ENCODE measurements at places on chromosomes 13 and 19.
A peak's percentile ranks its signal among the peaks of the same experiment; 100 is the strongest.

DNA sequence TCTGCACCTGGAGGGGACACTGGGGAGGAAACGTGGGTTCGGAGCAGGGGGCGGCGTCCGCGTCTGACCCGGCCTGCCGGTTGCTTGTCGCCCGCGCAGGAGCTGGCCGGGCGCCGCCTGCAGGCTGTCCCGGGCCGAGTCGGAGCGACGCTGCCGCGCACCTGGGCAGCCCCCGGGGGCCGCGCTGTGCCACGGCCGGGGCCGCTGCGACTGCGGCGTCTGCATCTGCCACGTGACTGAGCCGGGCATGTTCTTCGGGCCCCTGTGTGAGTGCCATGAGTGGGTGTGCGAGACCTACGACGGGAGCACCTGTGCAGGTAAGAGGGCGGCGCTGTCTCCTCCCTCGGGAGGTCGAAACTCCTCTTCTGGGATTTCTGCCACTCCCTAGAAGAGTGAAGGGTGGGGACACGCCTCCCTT, 1.3 kb downstream of the ITGBL1 start:
- no peak for DNase-seq

DNA sequence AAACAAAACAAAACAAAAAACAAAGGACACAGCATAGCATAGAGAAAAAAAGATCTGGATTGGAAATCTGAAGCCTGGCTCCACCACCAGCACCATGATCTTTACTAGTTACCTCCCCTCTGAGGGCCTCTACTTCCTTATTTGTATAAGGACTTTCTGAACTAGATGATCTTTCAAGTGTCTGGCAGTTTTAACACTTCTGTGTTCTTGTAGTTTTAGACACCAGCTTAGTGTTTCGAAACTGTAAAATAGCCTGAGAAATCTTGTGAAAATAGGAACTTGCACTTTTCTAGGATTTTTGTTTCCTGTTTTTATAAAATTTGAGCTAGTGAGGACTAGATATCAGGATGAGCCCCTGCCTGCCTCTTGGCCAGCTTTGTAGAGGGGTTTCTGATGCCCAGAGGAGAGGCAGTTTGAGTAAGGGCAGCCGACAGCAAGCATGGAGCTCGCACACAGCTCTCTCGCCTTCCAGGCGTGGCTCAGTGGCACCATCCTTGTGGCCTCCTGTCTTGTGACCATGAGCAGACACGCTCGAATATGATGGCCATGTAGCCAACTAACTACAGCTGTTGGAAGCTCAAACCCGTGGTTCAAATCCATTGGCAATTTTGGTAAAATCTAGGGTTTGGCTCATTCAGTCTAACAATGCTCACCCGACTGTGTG, 319.0 kb downstream of the KCNRG start:
- DNase-seq, result no peak

- peak; percentile 16 for DNase-seq
Observed at GRCh38 chr13:46097015-46097414, 7.8 kb downstream of the CPB2 start.

DNA sequence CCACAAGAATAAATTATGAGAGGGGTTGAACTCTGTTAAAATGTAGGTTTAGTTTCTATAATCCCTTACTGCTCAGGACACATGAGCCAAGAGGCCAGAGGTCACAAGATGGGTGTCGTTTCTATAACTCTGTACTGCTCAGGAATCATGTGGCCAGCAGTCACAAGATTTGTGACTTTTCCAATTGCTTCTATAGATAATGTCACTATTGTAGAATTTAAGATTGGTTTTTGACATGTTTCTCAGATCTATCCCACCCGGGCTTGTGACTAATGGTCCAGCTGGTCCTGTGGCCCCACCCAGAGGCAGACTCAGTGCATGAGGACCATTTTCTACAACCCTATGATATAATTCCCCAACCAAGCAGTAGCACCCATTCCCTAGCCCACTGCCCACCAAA, 662.0 kb upstream of the KLF12 start:
- DNase-seq, result no peak

- DNase-seq, result no peak
Observed at GRCh38 chr13:70080012-70080411, 27.6 kb upstream of the ATXN8OS start.

- DNase-seq, result no peak
Observed at GRCh38 chr13:99743094-99743493, 228.5 kb downstream of the ZIC5 start.

- no peak for DNase-seq
Observed at GRCh38 chr13:43258771-43259170, 235.4 kb downstream of the DNAJC15 start.

DNA sequence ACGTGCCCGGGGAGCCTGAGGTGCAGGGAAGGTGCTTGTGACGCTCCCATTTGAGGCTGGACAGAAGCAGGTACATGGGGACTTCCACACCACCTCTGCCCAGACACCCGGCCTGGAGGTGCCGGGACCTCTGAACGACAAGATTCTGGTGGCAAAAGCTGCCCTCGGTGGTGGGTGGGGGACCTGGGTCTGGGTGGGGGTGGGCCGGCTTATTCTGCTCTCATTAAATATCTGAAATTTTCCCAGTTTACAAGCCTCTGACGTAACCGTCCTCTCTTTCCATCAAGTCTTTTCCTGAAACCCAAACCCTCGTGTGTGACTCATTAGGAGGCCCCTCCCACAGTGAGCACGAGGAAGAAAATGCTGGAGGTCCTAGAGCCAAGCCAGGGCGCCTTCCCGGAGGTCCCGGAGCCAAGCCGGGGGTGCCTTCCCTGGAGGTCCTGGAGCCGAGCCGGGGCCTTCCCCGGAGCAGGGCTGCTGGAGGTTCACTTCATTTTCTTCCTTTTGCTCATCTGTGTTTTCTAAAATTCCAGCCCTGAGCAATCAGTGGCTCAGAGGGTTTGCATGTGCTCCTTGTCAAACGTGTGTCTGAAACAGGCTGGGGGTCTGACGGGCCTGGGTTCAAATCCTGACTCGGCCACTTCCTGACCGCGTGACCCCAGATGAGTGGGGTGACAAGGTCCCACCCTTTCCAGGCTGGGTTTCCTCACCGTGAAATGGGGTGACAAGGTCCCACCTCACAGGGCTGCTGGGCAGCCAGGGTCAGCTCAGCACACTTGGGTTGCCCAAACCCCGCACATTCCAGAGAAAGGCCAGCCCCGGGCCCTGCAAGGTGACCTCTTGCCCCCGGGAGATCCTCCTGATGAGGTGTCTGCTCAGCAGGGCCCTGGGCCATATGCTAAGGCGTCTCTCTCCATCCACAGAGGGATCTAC, 10.0 kb downstream of the CFD start:
- no peak for DNase-seq

GRCh38 chr13:25762281-25762680, 289.5 kb downstream of the SHISA2 start:
- DNase-seq, result no peak

- DNase-seq, result no peak
Observed at GRCh38 chr13:74573654-74574053, 439.4 kb upstream of the KLF12 start.

DNA sequence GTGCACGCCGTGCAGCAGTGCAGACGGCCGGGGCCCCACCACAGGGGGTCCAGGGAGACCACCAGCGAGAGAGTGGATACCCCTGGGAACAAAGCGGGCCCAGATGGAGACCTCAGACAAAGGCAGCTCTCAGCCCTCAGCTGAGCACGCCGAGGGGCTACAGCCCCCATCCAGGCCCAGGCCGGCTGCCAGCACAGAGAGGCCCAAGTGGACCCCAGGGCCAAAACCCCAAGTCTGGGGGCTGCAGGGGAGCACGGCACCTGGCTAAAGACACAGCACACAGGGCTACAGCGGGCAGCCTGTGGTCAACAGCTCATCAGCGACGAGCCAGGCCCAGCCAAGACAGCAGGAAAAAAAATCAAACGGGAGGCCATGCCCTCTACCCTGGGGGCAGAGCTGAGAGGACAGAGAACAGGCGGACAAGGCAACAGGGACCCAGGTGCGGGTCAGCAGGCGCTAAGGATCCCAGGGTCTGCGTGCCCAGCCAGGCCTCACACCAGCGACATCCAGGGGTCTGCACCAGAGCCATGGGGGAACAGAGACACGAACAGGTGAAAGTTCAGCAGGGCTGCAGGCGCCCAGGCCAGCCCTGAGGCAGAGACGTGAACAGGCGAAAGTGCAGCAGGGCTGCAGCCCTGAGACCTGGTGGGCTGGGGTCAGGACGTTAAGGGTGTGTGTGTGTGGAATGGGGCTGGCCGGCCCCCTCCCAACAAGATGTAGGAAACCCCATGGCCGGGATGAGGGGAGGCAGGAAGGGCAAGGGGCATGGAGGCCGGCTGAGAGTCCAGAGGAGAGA, 34.3 kb downstream of the RASA3 start:
- no peak for DNase-seq

GRCh38 chr19:33463199-33463598, 58.4 kb downstream of the PEPD start:
- no peak for DNase-seq

- no peak for DNase-seq
Observed at GRCh38 chr19:39146686-39147450, 21.3 kb downstream of the PAK4 start.

GRCh38 chr13:42477596-42478190, 96.3 kb upstream of the TNFSF11 start:
- DNase-seq, result no peak

- DNase-seq, result no peak
Observed at GRCh38 chr13:35629026-35629425, 152.5 kb upstream of the MAB21L1 start.

DNA sequence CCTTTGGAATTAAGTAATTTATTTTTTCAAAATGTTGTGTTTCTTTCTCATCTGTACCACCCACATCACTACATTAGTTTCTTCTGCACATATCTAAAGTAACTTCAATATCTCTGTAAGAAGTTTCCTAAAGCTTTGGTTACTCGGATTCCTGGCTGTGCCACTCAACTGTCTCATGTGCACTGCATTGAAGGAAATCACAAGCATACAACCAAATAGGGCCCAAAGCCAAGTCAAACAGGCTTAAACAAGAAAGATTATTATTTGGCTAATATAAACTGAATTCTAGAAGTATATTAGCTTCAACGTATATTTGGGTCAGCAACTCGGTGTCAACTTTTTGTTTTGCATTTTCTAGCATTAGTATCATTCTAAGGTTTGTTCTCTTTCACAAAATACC, 1647.6 kb upstream of the SPRY2 start:
- DNase-seq, result no peak

DNA sequence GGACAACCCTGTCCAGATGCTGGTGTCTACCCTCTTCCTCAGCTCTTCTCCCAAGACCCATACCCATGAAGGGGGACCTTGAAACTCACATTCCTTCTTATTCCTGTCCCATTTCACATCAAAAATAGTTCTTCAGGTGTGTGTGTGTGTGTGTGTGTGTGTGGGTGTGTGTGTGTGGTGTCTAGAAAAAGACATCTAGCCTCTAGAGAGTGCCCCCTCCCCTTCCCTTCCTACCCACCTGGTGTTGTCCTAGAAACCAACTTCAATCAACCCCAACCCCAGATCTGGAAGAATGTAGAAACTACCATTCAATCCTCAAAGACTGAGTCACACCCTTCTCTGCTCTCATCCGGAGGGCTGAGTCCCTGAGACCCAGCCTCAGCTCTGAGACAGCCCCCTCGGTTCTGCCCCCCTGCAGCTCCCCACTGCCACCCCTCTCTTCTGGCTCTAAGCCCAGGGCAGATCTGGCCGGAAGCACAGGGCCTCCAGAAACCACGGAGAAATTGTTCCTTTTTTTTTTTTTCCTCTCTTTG, 3.5 kb downstream of the KCNN4 start:
- no peak for DNase-seq

- no peak for DNase-seq
Observed at GRCh38 chr13:113663934-113664333, 3.1 kb upstream of the GRK1 start.

DNA sequence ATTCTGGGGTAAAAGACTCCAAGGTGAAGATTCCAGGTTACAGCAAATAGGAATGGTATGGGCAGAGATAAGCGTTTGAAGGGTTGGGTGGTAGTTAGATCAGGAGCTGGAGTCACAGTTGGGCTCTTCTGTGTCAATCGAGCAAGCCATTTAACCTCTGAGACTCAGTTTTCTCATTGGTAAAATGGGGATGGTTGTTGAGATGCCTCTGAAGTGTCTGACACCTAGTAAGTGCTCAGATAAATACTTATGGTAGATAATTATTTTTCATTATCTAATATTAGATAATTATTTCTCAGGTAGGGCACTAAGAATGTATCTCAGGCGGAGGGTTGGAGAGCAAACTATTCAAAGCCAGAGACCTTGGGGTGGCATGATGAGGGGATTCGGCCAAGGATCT, 7.8 kb downstream of the LTBP4 start:
- DNase-seq, result no peak

- DNase-seq, result no peak
Observed at GRCh38 chr13:65653613-65654012, 1576.5 kb downstream of the PCDH9 start.

DNA sequence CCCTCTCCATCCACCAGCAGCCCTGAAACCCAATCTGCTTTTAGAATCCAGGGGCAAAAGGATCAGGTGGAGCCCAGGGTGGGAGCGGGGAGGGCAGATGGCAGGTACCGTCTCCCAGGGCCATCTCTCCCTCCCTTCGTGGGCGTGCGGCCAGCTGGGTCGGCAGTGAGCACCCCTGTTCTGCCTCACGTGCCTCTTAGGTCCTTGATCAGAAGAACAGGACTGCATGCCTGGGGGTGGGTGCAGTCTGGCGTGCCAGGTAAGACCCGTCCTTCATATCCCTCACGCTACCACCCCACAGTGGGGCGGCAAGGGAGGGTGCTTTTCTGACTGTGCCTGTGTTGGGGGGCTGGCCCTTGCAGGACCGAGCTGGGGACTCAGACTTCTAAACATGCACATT, 2.0 kb downstream of the SLC8A2 start:
- no peak for DNase-seq

DNA sequence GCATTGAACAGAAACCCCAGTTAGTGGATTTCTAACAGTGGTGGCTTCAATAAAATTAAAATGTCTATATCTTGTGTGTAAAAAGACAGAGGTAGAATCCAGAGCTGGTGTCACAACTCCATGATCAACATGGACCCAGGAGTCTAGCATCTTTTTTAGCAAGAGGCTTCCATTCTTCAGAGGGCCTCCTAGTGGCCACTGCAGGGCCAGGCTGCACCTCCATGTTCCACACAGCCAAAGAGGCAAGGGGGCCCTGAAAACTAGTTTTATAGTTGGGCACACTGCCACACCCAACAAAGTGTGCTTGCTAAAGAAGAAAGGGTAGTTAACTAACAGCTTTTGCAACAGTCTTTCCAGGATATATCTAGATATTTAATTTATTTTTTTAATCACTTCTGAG, 12.9 kb downstream of the N4BP2L1 start:
- no peak for DNase-seq

GRCh38 chr19:13463296-13463695, 43.0 kb downstream of the CACNA1A start:
- no peak for DNase-seq

GRCh38 chr19:33616857-33617256, 4.9 kb upstream of the CHST8 start:
- no peak for DNase-seq

DNA sequence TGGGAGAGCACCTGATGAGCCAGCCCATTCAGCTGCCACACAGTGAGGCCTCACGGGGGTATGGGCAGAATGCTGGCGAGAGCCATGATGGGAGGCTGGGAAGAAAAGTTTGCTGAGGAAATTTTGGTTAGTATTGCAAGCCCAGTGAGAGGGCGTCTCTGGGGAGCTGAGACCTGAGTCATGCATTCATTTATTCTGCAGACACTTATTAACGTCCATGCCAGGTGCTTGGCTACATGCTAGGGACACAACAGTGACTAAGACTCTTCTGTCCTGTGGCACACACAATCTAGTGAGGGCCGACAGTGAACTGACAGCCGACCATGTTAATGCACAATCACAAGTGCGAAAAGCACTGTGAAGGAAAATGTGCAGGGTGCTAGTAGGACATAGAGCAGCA, 27.2 kb downstream of the WDR62 start:
- DNase-seq, result no peak
